NCI-H1694 treated with DMSO at 0.1 percent for 48 hours (cell line): ENCODE measurements at places on chromosomes 6 and 20.

GRCh38 chr20:38170826-38171674 lies 6.0 kb upstream of the TGM2 start:
- no peak for DNase-seq

DNA sequence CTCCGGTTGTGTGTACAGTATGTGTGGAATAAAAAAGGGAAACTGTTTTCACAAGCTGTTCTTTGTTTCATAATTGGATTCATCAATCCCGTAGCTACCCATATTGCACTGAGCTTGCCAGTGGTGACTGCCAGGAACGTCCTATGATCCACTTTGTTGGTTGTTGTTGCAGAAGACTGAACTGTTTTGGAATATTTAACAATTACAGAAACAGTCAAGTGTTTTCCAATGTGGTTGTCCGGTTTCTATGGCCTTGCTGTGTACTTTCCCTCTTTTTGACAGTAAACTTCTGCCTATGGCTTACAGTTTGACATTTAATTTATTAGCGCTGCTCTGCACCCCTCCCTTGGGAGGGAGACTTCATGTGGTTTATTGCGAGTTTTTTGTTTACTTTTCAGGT lies 141.2 kb downstream of the DTNBP1 start:
- no peak for DNase-seq

GRCh38 chr20:10619427-10619826 lies 54.4 kb downstream of the JAG1 start:
- DNase-seq, result no peak

DNA sequence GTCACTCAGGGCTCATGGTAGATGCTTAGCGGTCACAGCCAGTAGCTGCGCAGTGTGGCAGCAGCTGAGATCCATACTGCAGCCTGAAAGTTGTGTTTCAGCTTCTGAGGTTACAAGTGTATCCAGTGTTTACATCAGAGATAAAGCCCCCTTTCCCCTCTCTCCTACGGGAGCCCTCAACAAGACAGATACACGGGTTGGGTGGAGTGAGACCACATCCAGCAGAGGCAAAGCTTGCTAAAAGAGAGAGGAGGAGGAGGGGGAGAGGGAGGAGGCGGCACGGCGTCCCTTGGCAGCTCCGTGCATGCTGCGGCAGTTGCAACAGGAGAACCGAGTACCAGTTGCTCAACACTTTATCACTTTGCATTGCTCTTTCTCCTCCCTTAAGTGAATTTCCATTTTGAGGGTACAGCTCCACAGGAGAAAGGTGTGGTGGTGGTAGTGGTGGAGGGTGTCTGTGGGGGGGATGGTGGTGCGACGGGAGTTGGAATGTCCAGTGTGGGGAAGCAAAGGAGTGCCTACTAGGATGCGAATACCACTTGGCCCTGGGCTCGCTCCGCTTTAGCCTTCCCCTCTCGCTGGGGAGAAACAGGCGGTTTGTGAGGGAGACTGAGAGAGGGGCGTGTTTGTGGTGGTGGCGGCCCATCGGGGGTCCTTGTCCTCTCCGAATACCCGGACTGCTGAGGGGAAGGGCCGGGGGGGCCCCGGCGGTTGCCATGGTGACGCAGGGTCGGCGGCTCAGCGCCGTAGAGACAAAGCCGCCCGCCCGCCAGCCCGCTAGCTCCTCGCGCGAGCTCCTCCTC lies 405 bp upstream of the RNF182 start:
- peak; percentile 42 for DNase-seq

GRCh38 chr20:37317994-37318640 lies 27.8 kb upstream of the SRC start:
- DNase-seq, result no peak

DNA sequence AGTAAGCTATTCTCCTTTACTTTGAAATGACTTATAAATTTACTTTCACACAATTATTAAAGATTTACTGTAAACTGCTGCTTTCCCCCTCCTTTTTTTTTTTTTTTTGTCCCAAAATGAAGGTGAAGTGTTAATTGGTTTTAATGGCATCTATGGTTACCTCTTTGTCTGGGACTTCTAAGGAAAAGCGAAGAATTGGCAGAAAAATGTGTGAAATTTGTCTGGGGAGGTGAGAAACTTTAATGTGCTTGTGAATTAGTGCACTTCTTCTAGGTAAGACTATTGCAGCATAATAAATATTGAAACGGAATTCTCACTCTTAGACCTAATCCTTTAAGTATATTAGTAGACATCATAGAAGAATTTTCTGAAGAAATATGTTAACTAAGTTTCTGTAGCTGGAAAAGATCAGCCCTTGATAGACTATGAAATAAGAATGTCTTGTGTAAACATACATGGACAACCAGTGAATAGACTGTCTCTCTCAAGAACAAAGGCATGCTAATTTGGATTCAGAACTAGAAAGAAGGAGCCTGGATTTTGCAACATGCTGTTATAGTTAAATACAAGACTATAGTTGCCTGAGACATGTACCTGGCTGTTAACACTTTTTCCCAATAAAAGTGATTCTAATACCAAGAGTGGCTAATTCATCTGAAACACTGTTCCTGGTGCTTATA lies 23.9 kb downstream of the FLRT3 start:
- DNase-seq, result no peak

- DNase-seq, result no peak
These were observed 704.4 kb upstream of the SLC35B3 start for GRCh38 chr6:9139746-9140145.

DNA sequence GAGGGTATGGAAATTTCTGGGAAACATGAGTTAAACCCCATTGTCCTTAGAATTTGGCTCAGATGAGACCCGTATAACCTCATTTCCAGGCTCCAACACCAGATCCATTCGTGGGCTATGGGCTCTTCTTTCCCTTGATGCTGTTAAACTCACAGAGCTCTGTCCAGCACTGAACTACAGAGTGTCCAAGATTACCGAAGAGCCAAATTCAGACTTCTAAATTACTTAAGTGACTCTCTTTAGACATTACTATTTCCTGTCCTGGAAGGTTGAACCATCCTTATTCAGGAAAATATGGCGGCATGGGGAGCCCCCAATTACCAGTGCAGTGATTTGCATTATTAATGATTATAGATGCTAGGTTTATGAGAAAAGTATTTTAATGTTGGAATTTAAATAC lies 124.9 kb upstream of the EDN1 start:
- no peak for DNase-seq

DNA sequence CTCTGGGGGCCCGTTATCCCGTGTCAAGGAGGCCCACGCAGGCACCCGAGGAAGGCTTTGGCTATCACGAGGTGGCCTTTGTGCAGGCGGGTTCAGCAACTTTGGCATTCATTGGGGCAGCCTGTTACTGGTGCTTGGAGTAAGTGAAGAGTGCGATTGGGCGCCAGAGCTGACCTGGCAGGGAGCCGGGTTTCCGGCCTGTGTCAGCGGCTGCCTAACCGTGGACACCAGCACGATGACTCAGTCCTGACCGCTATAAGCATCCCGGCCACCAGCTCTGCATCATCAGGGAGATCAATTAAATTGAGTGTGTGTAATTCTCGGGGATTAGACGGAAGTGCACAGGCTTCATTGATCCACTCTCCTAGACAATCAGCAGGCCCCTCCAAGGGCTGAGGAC lies 45.9 kb downstream of the CDH4 start:
- DNase-seq, result no peak

DNA sequence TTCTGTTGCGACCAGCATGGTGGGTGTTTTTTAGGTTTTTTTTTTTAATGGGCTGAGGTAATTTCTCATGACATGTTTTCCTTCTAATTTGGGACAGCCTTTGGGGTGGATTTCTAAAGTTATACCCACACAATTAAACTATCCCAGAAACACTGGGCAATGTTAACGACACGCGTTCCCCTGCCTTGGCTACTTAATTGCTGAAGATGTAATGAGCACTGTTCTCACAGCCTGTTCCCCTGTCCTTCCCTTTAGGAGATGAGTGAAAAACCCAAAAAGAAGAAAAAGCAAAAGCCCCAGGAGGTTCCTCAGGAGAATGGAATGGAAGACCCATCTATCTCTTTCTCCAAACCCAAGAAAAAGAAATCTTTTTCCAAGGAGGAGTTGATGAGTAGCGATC lies 5.2 kb downstream of the NOP56 start:
- DNase-seq, result no peak

- no peak for DNase-seq
These were observed 22.9 kb downstream of the DHX35 start for GRCh38 chr20:38985060-38985459.

GRCh38 chr6:124819346-124819745 lies 142.9 kb upstream of the RNF217 start:
- no peak for DNase-seq

- no peak for DNase-seq
These were observed 1.2 kb downstream of the SRSF12 start for GRCh38 chr6:89116702-89117101.

GRCh38 chr6:109315341-109316110 lies 66.7 kb downstream of the CD164 start:
- no peak for DNase-seq

GRCh38 chr6:125507987-125508655 lies 206.4 kb upstream of the HDDC2 start:
- DNase-seq, result peak; percentile 54

DNA sequence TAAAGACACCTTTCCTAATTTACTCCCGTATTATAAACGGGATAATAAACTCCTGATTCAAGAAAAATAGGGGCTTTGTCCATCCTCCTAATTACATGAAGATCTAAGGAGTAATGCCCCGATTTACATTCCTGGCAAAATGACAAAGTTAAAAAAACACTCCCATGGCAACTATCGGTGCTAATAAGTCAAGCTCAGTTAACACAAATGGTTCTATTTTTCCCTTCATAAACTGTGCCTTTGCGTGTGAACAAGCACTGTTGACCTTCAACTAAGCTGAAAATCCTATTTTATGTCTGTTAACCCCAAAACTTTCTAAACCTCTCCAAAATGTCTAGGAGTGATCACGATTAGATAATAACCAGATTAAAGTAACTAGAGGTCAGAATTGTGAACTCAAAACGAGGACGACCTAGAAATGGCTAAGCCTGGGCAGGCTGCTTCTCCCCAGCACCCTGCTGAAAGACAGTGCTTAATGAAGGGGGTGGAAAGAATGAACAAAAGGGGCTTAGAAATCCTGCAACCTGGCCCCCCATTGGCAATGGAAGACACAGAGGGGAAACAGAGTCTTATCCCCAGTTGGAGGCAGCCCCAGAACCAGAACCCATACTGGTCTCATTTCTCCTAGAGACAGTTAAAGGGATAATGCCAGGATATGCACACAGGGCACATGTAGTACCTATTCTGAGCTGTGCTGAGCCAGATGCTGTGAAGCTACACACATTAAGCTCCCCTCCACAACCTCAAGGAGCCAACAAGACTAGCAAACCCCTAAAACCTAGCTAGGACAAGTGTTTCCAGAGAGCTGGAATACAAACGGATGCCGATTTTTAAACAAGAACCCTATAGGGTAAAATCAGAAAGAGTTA lies 23.0 kb downstream of the SLC23A2 start:
- DNase-seq, result peak; percentile 11

- no peak for DNase-seq
These were observed 107.3 kb upstream of the OLIG3 start for GRCh38 chr6:137601471-137601870.

GRCh38 chr6:7137335-7138045 lies 29.7 kb downstream of the RREB1 start:
- no peak for DNase-seq

DNA sequence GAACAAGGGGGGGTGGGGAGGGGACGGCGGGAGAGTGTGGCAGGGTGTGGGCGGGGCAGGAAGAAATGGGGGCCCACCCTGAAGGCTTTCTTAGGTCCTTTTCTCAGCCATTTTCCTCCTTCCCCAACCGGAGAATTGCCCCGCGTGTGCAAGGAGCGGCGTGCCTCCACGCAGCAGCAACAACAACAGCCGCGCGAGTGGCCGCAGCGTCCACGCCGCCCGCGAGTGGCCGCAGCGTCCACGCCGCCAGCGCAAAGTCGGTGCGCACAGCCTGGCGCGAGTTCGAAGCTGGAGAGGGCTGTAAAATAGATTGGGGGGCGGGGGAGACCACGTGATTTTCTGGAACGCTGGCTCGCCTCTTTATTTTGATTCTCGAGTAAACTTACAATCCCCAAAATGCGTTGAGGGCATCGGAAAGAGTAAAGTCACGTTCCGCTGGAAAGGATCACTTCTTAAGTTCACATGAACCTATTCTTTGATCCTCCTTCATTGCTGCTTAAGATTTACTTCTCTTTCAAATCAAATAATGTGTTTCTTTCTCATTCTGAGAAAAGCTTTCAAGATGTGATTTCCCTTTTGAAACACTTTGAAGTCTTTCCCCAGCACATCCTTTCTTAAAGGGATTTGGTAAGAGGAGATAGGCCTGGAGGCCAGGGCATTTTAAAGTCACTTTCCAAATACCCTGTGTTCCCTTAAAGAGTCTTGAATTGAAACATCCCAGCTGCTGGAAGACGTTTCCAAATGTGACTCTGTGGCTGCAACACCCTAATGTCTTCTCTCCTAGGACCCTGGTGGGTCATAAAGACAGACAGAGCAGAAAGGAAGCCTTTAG lies 66.7 kb upstream of the ZNF217 start:
- DNase-seq, result no peak

DNA sequence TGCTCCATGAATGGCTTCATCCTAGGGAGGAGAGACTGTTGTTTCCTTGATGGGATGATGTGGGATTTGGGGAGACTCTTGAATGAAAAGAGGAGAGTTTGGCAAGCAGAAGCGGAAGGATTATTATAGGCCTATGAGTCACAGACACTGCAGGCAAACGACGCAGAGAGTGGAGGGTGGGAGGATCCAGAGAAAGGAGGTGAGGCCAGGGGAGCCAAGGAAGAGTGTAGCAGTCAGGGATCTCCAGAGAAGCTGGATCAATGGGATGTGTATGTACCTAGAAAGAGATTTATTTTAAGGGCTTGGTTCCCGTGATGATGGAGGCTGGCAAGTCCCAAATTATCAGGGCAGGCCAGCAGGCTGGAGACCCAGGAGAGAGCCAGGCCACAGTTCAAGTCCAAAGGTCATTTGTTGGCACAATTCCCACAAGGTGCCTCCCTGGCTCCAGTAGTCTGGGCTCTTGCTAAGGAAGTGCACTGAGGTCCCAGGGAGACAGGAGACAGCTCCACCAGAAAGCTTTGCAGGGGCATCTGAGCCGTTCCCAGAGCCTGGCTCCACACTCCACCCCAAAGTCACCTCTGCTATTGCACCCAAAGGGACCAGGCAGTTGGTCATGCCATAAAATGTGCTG lies 76.0 kb downstream of the ADTRP start:
- no peak for DNase-seq

DNA sequence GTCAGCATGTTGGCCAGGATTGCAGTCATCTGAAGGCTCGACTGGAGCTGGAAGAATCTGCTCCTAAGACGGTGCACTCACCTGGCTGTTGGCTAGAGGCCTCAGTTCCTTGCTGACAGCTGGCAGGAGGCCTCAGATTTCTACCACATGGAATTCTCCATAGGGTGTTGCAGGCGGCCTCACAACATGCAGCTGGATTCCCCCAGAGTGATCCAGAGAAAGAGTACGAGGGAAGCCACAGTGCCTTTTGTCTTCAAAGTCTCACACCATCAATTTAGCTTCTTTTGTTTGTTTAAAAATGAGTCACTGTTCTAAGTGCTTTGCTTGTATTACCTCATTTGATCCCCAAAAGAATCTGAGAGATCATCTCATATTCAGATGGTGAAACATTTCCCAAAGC lies 65.5 kb upstream of the FYN start:
- DNase-seq, result no peak

GRCh38 chr6:56732517-56732916 lies 89.8 kb upstream of the DST start:
- no peak for DNase-seq

GRCh38 chr6:28105245-28105639 lies 19.2 kb upstream of the ZSCAN16 start:
- no peak for DNase-seq
